ENCODE measurements at places on chromosomes 4 and X.

- DNase-seq, result no peak
Measured at GRCh38 chrX:10156199-10157031, at the start of gene CLCN4. CLCN4 (plus strand) TSS chrX:10156975; CDS start chrX:10185033, 28,058 bp downstream.

DNA sequence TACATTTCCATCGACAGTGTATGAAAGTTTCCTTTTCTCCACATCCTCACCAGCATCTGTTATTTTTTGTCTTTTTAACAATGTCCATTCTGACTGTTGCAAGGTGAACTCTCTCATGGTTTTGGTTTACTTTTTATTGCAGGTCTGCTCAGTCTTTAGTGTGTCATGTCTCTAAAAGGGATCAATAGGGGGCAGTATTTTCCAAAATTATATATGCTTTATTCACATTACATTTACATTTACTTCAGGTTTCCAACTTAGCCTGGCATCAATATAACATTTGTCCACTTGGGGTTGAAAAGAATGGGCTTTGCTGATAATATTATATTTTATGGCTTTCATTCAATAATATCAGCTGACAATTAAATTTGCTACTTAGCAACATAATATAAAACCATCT is 265.0 kb upstream of the SLITRK2 start:
- no peak for DNase-seq

GRCh38 chr4:154936873-154937272 is 155.8 kb downstream of the RBM46 start:
- no peak for DNase-seq

GRCh38 chrX:115913575-115913974 is 257.0 kb upstream of the AGTR2 start:
- DNase-seq, result no peak

DNA sequence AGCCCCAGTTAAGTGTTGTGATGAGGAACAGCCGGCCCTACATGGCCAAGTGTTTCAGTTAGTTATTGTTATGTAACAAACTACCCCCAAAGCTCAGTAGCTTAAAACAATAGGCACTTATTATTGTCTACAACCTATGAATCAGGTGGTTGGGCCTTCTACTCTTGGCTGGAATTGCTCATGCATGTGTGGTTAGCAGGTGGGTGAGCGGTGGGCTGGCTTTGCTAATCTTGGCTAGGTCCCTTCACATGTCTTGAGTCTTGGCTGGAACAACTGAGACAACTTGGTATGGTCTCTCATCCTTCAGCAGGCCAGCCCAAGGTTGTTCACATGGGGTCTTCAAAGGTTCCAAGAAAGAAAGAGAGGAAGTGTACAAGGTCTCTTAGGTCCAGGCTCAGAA is 54.5 kb upstream of the CHRNA9 start:
- no peak for DNase-seq

DNA sequence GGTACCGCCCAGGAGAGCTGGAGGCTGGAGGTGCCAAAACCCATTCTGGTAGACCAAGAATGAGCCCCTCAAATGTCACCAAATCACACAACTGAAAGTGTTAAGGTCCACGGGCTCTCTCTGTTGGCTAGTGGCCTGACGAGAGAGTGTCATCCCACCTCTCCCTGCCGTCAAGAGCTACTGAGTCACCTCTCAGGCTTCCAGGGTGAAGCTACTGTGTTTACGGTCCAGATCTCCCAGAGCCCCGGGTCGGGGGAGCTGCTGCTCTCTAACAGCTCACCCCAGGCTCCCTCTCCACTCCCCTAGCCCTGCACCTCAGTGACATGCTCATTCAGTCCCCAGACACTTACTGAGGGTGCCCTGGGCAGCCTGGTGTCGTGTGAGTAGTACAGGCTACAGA is 59.2 kb downstream of the ADGRG2 start:
- DNase-seq, result no peak

DNA sequence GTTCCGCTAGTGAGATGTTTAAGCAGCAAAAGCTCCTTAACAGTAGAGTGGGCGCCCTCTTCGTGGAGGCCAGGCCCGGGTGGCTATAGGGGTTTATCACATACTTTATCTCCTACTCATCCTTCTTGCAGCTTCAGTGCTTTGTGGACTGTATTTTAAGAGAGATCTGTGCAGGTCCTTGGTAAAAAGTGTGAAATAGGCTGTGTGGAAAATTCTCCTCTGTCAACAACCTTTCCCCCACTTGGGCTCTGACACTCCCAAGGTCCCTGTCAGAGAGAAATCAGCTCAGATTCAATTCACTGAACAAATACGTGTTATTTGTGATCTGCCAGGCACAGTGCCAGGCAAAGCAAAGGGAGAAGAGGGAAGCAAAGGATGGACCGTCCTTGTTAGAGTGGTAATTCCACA is 214.3 kb upstream of the PPARGC1A start:
- no peak for DNase-seq

GRCh38 chrX:26649534-26649933 is 433.6 kb downstream of the MAGEB5 start:
- peak; percentile 5 for DNase-seq
